Muscle of arm (tissue), 14 donors: ENCODE measurements at places on chromosomes 5 and 9. TPM values are rescaled to one million over a fixed set of nuclear protein-coding genes. Genes with fewer than 3 reads are reported as not detected.

Gene PCDHA12
- polyA plus RNA-seq, result 0.07 TPM

Gene C9orf153
- 0.36 TPM for polyA plus RNA-seq

Gene ADAMTS2
- polyA plus RNA-seq, result 38.8 TPM

Gene FAM153A
- not detected for polyA plus RNA-seq

Gene SH2D3C
- polyA plus RNA-seq, result 16.1 TPM

Gene OR13F1
- not detected for polyA plus RNA-seq

Gene PCDHGA11
- polyA plus RNA-seq, result 2.8 TPM

Gene PCDHA13
- 0.04 TPM for polyA plus RNA-seq

Gene SMIM32
- polyA plus RNA-seq, result 0.07 TPM

Gene B4GALT1
- polyA plus RNA-seq, result 39.0 TPM

Gene PCDHB9
- polyA plus RNA-seq, result 1.9 TPM

Gene ANKDD1B
- 0.60 TPM for polyA plus RNA-seq

Gene CARTPT
- not detected for polyA plus RNA-seq

Gene PARP8
- polyA plus RNA-seq, result 11.3 TPM

Gene CCDC127
- 9.0 TPM for polyA plus RNA-seq

Gene ENG
- polyA plus RNA-seq, result 47.4 TPM

Gene SLC25A2
- not detected for polyA plus RNA-seq

Gene TAF11L13
- not detected for polyA plus RNA-seq

Gene FBN2
- polyA plus RNA-seq, result 130 TPM

Gene PCDHGB2
- polyA plus RNA-seq, result 2.1 TPM

Gene RETREG1
- polyA plus RNA-seq, result 78.1 TPM

Gene LTC4S
- 1.9 TPM for polyA plus RNA-seq

Gene XPA
- 38.4 TPM for polyA plus RNA-seq

Gene IL4
- not detected for polyA plus RNA-seq

Gene SPATA9
- 1.2 TPM for polyA plus RNA-seq

Gene TAF7
- 102 TPM for polyA plus RNA-seq

Gene PCDHB5
- 3.4 TPM for polyA plus RNA-seq

Gene ITGA2
- 9.5 TPM for polyA plus RNA-seq

Gene PCDHB15
- 8.0 TPM for polyA plus RNA-seq

Gene NEK6
- polyA plus RNA-seq, result 47.2 TPM

Gene MOCS2
- polyA plus RNA-seq, result 54.4 TPM

Gene FBXL7
- polyA plus RNA-seq, result 21.1 TPM

Gene HACD4
- polyA plus RNA-seq, result 2.8 TPM

Gene CTSV
- 0.47 TPM for polyA plus RNA-seq

Gene ERP44
- 31.8 TPM for polyA plus RNA-seq

Gene OR1J2
- polyA plus RNA-seq, result not detected
